ENCODE measurements at places on chromosomes 16 and 17.

- DNase-seq, result no peak
Measured at GRCh38 chr16:78307824-78308528, 208.5 kb downstream of the WWOX start.

DNA sequence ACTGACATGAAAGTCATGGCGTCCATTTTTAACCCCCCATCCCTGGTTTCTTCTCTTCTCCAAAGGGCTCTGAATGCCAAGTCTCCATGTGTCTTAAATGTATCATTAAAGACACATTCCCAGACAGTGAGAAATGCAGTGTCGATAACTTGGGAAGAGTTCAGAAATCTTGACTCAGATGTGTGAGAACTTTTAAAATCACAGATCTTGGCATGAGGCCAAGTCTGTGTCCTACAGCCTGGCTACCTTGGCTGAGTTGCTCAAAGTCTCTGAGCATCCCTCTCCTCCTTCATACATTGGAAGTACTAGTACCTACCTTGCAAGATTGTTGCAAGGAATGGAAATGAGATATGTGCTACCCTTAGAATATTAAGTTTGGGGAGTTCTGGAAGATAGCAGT is 1046.5 kb upstream of the RBFOX1 start:
- DNase-seq, result no peak

DNA sequence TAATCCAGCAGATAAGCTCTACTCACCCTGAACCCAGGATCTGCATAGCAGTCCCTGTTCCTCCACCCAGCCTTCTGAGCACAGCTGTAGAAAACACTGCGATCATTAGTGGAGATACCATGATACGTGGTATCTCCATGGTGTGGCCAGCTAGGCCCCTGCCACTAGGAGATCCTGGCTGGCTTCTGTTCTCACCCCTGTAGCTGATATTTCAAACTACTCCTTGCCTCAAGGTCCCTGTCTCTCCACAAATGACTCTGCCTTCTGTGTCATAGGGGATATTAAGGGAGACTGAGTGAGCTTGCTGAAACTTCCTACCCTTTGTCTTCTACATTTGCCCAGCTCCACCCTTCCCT is 44.3 kb downstream of the ERN1 start:
- no peak for DNase-seq

DNA sequence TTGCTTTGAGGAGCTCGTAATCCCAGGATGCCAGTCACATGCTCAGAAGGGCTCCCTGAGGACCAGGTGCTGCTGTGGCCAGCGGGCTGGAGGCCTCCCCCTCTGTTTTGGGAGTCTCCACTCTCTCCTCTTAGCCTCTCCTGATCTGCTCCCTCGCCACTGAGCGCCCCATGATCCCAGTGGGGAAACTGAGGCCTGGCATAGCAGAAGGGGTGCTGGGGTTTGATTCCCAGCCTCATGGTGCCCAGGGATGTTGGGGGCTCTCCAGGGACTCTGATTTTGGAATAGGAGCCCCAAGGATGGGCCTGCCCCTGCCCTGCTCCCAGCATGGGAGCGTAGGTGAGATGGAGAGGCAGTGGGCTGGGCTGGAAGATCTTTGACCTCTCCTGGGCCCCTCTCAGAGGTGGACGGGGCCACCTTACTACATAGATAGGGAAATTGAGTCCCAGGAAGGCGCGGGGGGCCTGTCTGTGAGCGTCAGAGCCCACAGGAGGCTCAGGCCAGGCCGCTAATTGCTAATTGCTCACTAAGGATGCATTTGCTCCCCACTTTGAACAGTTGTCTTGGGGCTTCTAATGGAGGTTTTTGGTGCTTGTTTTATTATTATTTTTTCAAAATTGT is 525 bp upstream of the ADCY7 start:
- DNase-seq, result no peak

DNA sequence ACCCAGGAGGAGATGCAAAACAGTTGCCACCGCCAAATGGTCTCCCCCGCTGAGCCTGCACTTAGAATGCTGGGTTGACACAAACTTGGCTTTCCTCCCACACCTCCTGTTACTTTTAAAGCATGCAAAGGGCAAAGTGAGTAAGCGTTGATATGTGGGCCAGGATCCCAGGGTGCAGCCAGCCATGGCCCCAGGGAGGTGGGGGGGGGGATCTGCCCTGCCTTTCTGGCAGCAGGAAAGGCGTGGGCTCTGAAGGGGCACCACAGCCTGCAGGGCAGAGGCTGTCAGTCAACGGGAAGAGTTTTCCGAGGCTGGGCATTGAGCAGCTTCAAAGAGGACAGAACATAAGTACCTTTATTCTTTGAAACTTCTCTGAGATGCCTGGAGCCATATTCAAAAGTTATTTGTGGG is 142.3 kb downstream of the ABCC12 start:
- DNase-seq, result no peak

DNA sequence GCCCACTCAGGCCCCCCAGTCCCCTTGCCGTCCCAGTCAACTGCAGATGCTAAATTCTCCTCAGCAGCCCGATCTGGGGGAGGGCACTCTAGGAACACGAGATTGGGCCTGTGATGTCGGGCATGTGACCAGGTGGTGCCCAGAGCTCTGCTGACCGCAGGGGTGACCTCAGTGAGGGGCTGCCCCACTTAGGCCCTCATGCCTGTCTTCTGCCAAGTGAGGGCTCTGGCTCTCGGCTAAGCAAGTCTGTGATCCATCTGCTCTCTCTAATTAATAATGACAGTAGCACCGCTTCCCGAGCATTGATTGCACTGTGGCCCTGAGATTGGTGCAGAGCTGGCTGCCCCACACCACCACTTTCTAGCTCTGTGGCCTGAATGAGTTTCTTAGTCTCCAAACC is 138.8 kb downstream of the MRM1 start:
- no peak for DNase-seq

DNA sequence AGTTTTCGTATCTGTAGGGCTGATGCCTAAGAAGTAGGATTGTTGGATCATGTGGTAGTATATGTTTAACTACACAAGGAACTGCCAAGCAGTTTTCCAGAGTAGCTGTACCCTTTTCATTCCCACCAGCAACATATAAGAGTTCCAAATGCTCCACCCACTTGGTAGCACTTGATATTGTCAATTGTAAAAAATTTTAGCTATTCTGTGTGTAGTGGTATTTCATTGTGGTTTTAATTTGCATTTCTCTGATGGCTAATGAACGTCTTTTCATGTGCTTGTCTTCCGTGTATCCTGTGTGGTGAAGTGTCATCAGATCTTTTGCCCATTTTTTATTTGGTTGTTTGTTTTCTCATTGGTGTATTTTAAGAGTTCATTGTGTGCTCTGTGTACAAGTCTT is 69.7 kb downstream of the TANC2 start:
- DNase-seq, result no peak

GRCh38 chr17:17091276-17091675 is 49.0 kb downstream of the MPRIP start:
- DNase-seq, result no peak

DNA sequence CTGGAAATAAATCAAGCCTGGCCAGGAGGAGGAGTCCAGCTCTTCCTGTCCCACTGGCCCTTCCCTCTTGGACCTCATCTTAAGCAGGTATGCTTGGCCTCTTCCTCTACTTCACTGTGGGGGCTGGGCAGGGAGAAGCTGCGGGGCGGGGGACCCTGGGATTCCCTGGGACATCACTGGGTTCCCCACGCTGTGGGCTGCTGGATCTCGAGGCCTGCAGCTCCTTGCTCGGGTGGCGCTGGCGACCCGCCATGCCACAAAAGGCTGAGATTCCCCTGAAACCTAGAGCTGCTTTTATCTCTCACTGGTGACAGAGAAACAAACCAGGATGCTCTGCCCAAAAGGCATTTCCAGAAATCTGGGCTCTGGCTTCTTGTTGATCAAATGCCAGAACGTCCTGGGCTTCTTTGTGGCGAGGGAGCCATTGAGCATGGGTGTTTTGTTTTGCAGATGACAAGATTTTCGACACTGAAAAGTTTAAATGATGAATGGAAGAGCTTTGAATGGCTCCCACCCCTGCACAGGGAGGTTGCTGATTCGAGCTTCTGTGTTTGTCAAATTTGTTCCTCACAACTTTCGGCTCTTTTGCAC is 8.6 kb upstream of the PGS1 start:
- DNase-seq, result no peak

Measured in CD4-positive, alpha-beta T cell treated with Interleukin-4 for 4 hours (primary cell).